HuH-7 (cell line): ENCODE measurements at places on chromosomes 5 and 9.

- DNase-seq = no peak
Measured at GRCh38 chr5:53330491-53330890, 149.9 kb upstream of the FST start.

- DNase-seq = no peak
Measured at GRCh38 chr9:8364026-8364752, 564.6 kb upstream of the DMAC1 start.

DNA sequence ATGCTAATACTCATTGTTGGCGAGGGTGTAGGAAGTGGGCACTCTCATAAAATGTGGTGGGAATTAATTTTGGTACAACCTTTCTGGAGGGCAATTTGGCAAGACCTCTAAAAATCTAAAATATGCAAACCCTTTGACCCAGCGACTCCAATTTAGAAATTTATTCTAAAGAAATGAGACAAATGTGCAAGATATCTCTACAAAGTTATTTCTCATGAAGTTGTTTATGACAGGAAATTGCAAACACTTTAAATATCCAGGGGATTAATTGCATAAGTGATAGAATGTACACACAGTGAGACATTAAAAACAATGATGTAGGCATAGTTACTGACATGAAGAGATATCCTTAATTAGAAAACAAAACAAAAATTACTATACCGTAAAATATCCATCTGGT, 246.3 kb upstream of the MAP3K1 start:
- no peak for DNase-seq

DNA sequence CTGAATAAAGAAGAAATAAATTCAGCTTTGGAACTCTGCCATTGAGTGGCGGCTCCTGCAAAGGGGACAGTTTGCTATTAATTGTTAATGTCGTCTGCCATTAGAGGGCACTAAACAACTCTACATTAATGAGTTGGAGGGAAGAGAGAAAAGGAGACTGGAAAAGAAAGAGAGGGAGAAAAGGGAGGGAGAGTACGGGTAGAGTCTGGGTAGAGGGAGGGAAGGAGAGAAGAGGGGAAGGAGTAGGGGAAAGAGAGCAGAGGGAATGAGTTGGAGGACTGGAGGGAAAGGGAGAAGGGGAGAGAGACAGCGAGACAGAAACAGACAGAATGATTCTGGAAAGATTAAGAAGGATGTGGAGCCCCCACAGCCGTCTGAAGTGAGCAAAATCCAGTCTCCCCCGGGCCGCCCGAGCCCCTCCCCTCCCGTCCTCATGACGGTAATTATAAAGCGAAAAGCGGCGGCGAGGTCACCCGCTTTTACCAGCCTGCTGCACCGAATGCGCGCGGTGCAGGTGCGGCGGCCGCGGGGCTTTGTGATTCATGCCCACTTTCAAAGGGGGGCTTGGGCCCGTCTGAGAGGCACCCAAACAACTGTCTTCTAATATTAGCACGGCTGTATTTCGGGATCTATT, 1.9 kb upstream of the FST start:
- DNase-seq = peak; percentile 24
